ENCODE measurements at places on chromosomes 1 and 21. TPM values are rescaled to one million over a fixed set of nuclear protein-coding genes. Genes with fewer than 3 reads are reported as not detected.

GRCh38 chr1:160942926-160943325 lies 11.7 kb downstream of the ITLN2 start:
- no peaks in the 10 kb centered on the region for H3K4me1 ChIP-seq
- H3K27me3 ChIP-seq = peaks cover 7% of the 10 kb centered on the region
- DNase-seq = no peak

The ATP1A2 gene
- total RNA-seq = 0.15 TPM

DNA sequence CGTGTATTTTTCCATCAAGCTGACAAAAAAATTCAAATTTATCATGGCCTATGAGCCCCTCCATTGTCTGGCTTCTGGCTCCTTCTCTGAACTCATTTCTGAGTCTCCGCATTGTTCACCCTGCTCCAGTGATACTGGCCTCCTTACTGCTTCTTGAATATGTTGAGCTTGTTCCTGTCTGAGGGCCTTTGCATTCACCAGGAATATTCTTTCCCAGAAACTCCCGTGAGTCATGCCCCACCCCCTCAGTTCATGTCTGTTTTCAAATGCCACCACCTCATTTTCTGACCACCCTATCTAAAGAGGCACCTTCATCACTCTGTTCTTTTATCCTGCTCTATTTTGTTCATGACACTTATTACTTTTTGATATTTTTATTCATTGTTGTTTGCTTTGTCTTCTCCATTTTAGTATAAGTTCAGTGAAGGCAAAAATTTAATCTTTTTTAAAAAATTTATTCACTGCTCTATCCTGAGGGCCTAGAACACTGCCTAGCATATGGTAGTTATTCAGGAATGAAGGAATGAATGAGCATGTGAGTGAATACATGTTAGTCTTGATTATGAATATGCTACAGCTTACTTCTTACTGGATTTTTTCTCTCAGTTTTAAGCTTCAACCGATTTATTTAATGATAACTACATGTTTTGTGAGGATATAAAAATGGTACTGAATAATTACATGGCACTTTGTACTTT lies 140.4 kb upstream of the C1orf105 start:
- H3K4me1 ChIP-seq = no peaks in the 10 kb centered on the region
- no peaks in the 10 kb centered on the region for H3K36me3 ChIP-seq
- H3K27ac ChIP-seq = peak overlapping the region; percentile 67
- DNase-seq = no peak
- no peak overlapping the region for H3K4me3 ChIP-seq
- H3K27me3 ChIP-seq = no peaks in the 10 kb centered on the region

DNA sequence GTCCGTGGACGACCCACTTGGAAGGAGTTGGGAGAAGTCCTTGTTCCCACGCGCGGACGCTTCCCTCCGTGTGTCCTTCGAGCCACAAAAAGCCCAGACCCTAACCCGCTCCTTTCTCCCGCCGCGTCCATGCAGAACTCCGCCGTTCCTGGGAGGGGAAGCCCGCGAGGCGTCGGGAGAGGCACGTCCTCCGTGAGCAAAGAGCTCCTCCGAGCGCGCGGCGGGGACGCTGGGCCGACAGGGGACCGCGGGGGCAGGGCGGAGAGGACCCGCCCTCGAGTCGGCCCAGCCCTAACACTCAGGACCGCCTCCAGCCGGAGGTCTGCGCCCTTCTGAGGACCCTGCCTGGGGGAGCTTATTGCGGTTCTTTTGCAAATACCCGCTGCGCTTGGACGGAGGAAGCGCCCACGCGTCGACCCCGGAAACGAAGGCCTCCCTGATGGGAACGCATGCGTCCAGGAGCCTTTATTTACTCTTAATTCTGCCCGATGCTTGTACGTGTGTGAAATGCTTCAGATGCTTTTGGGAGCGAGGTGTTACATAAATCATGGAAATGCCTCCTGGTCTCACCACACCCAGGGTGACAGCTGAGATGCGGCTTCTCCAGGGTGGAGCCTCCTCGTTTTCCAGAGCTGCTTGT lies 32.4 kb downstream of the PRMT2 start:
- 0 out of 2 replicates have a peak overlapping the region, but pooled peaks have one; percentile 29 for H3K27ac ChIP-seq
- no peaks in the 10 kb centered on the region for H3K4me1 ChIP-seq
- DNase-seq = no peak
- no peaks in the 10 kb centered on the region for H3K36me3 ChIP-seq
- no peaks in the 10 kb centered on the region for H3K27me3 ChIP-seq

The SLC35A3 gene
- 15.9 TPM for total RNA-seq

GRCh38 chr1:204348722-204349121 lies 11.0 kb downstream of the PLEKHA6 start:
- H3K4me3 ChIP-seq = no peak overlapping the region
- no peak overlapping the region for H3K27ac ChIP-seq
- H3K27me3 ChIP-seq = no peaks in the 10 kb centered on the region

DNA sequence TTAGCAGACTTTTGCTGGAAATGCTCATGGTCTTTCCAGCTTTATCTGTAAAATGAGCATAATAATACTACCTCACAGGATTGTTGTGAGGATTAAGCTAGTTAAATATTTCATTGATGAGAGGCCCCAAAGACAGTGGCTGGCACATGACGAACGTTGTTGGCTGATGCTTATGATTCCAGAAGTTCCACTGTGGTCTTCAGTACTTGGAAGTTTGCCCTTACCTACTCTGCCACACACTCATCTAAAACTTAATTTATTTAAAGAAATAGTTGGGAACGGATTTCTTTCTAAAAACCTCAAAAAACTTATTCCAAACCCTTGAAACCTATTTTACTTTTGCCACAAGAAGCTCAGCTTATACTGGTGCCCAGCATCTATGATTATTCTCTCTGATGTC lies 170.7 kb downstream of the DHRS3 start:
- no peaks in the 10 kb centered on the region for H3K36me3 ChIP-seq
- H3K4me3 ChIP-seq = no peak overlapping the region
- DNase-seq = no peak
- no peaks in the 10 kb centered on the region for H3K27me3 ChIP-seq
- H3K4me1 ChIP-seq = peaks cover 5% of the 10 kb centered on the region

DNA sequence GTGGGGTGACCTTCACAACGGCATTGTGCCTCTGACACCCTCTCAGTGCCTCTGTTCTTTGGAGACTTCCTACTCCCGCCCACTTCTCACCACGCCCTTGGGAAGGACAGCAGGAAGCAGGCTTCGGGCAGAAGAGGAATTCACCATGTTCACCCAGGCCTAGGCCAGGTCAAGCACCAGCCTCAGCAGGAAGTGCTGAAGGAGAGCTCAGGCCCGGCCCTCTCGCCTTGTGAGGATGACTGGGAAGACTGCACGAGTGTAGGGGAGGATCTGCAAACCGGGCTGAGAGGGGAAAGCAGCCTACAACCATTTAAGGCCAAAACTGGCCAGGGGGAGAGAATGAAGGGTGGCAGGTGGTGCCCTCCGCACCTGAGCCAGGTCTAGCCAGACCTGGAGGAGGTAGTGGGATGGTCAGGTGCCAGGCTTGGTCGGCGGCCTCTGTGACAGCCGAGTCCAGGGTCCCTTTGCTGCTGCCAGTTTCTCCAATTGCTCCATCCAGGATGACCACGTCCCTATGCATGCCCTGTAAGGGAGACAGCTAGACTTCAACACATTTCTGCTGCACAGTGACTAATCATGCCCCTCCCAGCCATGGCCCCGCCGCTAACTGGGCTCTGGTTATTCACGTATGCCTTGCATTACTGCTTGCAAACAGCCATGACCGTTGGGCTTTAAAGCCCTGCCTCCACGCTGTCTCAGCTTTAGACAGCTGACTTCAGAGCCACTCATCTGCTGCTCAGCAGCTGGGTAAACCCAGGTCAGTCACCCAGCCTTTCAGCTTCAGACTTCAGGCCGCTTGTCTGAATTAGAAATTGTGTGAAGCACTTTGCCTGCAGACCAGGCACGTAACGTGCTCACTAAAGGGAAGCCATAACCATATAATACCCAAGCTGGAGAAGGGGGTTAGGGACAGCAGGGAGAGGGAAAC lies 8.9 kb downstream of the MRTO4 start:
- H3K27me3 ChIP-seq = no peaks in the 10 kb centered on the region
- H3K4me1 ChIP-seq = no peaks in the 10 kb centered on the region

Measured in Panc1 (cell line).